AG04449 (cell line): ENCODE measurements at places on chromosomes 2 and 18.
A peak's percentile ranks its signal among the peaks of the same experiment; 100 is the strongest.

GRCh38 chr18:61766266-61766884 lies 126.4 kb downstream of the RNF152 start:
- no peak for DNase-seq

GRCh38 chr2:220127876-220128275 lies 500.4 kb downstream of the SLC4A3 start:
- DNase-seq = no peak

DNA sequence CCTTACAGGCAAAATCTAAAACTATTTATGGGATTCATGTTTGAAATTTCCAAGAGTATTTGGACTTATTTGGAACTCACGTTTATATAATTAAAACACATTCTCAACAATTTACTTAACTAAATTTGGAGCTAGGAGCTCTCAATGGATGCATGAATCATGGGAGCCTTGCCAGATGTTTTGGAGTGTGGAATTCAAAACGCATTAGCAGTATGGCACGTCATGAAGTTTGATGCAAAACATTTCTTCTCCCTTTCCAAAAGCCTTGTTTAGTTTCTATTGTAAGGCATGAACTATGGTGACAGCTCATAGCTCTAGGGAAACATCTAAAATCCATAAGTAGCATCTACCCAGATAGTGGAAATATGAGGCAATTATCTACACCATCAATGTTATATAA lies 701.6 kb downstream of the SATB2 start:
- DNase-seq = peak; percentile 34

GRCh38 chr2:8608411-8608954 lies 73.4 kb upstream of the ID2 start:
- DNase-seq = no peak

GRCh38 chr18:5620289-5620688 lies 76.5 kb upstream of the EPB41L3 start:
- DNase-seq = no peak

- DNase-seq = no peak
These were observed 198.0 kb upstream of the SALL3 start for GRCh38 chr18:78781601-78781960.

- no peak for DNase-seq
These were observed 1120.8 kb upstream of the TMEFF2 start for GRCh38 chr2:193315428-193316091.

GRCh38 chr2:19203866-19204265 lies 154.6 kb downstream of the OSR1 start:
- no peak for DNase-seq

DNA sequence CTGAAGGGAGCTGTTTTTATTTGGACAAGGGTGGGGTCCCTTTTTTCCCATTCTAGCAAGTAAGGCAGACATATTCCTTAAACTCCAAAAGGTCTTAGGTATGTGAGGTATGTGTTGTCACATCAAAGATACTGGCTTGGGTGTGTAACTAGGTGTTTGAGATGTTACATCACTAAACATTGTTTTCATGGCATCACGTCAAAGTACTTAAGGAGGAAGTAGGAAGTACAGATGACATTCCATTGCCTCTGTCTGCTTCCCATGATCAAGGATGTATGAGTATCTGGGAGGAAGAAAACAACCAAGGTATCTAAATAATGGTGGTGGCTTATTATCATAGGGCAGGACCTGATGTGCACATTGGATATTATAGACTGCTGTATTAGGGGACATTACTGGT lies 39.3 kb downstream of the CD302 start:
- DNase-seq = no peak

DNA sequence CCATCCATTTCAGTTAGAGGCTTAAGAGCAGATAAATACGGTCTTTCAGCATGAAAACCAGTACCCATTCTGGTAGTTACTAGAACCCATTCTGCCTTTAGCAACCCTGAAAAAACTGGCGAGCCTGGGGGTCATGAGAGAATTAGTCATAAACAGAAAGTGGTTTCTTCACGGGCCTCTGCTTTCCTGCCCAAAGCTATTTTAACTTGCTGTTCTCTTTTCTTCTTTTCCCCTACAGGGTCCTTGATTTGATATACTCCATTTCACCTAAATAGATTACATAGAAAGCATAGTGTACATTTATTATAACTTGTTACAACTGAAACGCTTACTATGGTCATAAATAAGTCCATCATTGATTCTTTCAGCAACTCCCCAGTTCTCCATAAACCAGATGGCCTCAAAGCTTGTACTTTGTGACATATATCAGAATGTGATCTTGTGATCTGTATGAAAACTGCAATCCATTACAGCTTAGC lies 48.3 kb downstream of the WDFY1 start:
- DNase-seq = no peak
